Motor neuron (in vitro differentiated cells): ENCODE measurements at places on chromosomes 7 and 10.
A peak's percentile ranks its signal among the peaks of the same experiment; 100 is the strongest.

DNA sequence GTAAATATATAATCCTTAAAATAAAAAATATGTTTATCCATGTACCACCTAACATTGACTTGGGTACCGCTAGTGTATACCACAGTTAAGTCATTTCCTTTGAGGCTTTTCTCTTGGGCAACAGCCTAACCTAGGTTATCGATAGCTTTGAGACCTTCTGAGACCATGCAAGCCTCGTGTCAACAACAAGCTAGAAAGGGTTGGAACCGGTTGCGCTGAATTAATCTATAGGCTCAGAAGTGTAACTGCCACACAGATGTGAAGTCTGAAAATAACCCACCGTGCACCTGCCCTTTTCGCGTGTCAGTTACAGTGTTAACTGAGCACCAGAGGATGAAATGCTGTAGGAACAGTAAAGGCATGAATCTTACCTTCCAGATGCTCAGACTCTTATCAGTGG is 59.8 kb downstream of the ARID5B start:
- ATAC-seq: no peak

DNA sequence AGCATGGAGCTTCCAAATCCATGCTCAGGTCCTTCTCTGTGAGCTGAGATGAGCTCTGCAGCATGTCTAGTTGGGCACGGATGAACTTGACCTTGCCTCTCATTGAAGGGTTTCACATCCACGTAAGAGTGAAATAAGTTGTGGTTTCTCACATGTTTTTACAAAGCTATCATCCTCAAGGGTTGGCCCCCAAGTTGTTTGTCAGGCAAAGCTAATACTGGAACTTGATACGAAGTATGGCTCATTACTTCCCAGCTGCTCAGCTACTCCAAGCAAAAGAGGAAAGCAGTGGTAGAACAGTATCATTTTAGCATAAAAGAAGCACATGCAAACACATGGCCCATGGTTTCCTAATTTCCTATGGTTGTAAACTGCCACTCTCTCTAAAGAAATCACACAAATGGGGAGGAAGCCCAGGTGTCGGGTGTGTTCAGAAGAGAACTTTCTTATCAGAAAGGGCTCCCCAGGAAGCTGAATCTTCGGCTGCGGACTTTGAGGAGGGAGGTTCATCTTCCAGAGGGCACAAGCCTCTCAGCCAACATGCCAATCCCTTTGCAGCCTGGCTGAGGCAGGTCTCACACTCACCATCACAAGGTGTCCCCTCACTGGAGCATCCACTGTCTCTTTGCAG is 45.3 kb downstream of the PDLIM1 start:
- ATAC-seq: no peak

- no peak for ATAC-seq
These were observed 171.9 kb upstream of the NRP1 start for GRCh38 chr10:33506391-33506790.

- peak; percentile 30 for ATAC-seq
These were observed at the start of gene GATA3 for GRCh38 chr10:8054494-8055407. GATA3 (plus strand) TSS chr10:8054688; CDS start chr10:8055656, 968 bp downstream.

DNA sequence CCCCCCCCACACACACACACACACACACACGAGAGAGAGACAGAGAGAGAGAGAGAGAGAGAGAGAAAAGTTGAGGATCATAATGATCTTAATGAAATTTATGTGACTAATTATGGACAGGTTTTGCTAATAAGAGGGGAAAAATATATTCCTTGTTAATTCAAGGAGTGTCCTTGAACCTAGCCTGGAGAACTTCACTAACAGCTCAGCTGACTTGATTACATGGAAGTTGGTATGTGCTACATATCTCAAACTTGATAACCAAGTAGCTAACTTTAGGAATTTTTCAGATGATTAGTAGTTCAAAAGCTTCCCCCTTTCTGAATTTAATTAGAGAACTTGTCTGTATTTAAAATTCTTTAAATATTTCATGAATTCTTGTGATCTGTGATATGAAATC is 15.3 kb downstream of the SLF2 start:
- no peak for ATAC-seq

DNA sequence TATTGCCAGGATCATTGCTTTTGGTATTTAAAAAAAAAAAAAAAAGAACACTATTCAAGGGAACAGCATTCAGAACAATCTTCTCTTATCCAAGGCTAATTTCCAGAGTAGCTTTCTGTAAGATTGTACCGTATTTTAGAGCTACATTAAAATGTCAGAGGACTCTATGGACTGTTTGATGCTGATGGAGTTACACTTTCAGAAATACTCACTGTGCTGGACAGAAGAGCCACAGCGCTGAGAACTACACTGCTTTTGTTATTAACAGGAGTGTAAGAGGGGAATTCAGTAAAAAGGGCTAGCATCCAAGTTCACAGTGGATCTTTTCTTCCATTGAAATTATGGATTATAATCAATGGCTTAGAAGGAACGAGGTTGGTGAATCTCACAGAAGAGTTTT is 247.7 kb downstream of the AHR start:
- no peak for ATAC-seq

GRCh38 chr7:27972276-27972675 is 208.3 kb downstream of the JAZF1 start:
- ATAC-seq: no peak

- ATAC-seq: peak; percentile 51
These were observed 99.8 kb downstream of the THSD7A start for GRCh38 chr7:11732207-11732606.

DNA sequence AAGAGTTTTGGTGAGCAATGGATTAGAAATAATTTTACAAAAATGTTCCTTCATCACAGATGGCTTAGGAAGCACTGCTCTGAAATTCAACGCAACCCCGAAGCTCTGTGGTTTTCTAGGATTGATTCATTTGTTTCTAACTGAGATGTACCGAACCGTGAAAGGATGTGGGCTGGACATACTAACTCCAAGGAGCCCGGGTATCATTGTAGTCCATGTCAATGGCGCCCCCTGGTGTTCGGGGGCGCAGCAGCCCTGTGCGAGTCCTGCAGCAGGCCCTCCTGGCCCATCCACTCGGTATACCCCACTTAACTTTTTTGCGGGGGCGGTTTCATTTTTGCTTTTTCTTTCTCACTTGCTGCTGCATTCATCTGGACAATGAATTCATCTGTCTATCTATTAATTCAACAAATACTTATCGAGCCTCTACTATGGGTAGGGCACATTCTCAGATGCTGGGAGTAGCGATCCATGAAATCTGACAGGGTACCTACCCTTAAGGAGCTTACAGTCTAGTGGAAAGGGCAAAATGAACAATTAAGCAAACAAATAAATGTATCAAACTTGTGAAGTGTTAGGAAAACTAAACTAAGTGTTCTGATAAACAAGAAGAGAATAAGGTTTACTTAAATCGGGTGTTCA is 25.2 kb upstream of the ITPRID1 start:
- ATAC-seq: peak; percentile 95

DNA sequence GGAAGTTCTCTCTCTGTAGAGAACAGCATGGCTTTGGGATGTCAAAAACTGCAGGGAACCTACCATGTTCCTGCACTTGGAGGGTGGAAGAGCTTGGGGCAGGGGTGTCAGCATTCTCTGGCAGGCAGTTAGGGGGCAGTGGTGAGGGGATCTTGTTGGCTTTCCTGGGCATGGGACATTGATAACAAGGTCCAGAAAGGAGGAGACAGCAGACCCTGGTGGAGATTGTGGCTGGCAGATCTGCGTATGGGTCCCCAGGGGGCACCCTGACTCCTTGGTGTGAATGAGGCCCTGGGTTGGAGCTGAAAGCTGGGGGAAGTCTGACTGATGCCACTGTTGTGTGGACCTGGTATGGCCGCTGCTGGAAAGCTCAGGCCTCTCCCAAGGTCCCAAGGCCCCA is 22.9 kb upstream of the CAMK2B start:
- ATAC-seq: no peak

- ATAC-seq: no peak
These were observed 18.4 kb downstream of the VWA2 start for GRCh38 chr10:114257498-114257897.

DNA sequence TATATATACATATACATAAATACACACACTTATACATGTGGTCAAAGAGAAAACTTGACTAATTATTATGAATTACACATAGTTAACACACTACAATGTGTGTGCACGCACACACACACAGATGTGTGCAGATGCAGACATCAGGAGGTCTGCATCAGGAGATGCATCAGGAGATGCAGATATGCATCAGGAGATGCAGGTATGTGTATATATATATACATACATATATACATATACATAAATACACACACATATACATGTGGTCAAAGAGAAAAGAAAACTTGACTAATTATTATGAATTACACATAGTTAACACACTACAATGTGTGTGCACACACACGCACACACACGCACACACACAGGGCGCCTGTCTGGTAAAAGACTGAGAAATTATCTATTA is 31.3 kb upstream of the MDFIC start:
- ATAC-seq: no peak

DNA sequence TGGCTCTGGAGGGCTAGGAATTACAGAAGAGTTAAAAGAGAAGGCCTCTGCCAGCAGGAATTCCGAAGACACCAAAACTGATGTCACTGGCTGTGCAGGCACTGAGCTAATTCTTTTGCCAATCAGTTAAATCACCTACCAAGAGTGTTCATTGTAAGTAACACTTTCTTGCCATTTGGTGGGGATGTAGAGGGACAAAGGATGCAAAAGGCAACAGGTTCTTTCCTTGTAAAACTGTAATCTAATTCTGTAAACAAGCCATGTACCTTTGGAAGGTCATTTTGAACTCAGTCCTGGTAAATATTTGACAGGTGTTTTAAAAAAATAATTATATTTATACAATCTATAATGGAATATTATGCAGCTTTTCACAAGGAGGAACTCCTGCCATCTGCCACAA is 438.4 kb downstream of the AUTS2 start:
- no peak for ATAC-seq
